NCI-H1105 treated with DMSO at 0.1 percent for 48 hours (cell line): ENCODE measurements at places on chromosomes 3 and 15.

DNA sequence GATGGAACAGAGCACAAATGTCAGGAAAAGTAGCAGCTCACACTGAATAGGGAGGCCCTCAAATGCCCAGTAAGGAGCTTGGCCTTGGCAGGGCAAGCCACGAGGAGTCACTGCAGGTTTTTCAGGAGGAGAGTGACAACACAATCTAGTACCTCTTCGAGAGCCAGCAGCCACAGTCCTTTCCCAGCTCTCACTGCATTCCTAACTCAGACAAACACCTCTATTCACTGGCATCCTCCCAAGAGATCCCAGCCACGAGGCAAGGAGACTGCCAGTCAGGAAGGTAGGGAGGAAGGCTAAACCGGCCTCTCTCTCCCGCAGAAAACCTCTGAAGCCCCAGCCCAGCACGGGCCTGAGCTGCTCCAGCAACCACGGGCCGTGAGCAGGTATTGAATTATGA lies 146.0 kb upstream of the SMAD3 start:
- no peak for DNase-seq

DNA sequence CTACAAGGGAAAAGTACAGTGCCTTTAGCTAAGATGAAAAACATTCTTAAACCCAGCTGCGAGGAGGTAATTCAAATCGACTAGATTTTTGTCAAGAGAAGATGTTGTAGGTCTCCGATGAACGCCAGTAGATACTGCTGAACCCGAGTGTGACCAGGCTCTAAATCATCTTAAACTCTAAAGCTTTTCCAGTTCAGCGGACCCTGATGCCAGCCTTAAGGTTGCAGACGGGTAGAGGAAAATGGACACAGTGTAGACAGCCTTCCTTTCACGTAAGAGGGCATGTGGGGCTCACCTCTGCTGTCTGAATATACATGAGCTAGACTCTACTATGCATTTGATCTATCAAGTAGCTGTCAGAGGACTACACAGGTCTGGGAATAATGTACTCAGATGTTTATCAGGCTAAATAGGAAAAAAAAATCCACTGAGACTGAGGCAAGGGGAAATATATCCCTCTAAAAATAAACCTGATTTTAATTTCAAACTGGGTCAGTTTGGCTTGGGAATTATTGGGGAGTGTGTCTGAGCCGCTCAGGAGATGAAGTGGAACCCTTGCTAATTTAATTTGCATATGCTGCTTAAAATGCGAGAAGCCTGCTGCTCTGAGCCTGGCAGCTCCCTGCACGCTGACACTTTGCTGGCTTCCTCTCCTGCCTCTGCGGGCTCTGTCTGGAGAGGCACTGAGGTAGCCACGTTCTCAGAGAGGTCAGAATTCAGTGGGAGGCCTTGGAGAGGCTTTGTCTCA lies 151.9 kb downstream of the CADPS start:
- DNase-seq: no peak

DNA sequence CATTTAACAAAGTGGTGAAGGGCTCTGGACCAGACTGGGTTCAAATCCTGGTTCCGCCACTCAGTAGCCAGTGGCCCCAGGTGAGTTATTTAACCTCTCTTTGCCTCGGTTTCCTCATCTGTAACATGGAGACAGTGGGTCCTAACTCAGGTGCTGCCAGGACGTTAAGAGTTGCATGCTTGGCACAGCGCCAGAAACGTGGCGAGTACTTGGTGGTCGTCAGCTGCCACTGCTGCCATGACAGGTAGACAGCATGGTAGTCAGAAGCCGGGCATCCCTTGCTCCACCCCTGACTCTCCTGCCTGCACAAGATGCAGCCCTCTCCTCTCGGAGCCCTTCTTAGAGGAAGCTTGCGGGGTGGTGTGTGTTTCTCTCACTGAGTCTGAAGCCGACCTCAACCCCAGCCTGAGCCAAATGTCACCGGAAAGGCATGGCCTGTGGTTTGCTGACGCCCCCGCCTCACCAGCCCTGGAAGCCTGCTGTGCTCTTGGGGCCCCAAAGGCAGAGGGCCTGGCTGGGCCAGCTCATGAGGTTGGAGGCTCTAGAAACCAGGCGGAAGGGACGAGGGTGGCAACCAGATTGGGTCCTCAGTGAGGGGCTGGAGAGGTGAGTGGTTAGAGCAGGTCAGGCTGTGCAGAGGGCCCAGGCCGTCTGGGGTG lies 160.8 kb upstream of the TLE3 start:
- DNase-seq: no peak

- peak; percentile 74 for DNase-seq
Observed at GRCh38 chr3:25789596-25790556, at the start of gene OXSM. TSS of gene OXSM (plus strand) at chr3:25790090. CDS start at chr3:25791021, 931 bp downstream.

GRCh38 chr3:169022457-169022856 lies 641.1 kb downstream of the MECOM start:
- no peak for DNase-seq
